Activated CD4-positive, alpha-beta memory T cell treated with anti-CD3 and anti-CD28 coated beads for 36 hours (primary cell): ENCODE measurements at places on chromosomes 16 and 17. TPM values are rescaled to one million over a fixed set of nuclear protein-coding genes. Genes with fewer than 3 reads are reported as not detected.

LDHD gene
- total RNA-seq = 0.75 TPM

CCDC144A gene
- total RNA-seq = 5.4 TPM

GRCh38 chr16:89146211-89147005 is 25.1 kb upstream of the CDH15 start:
- no peak for DNase-seq
- no peaks in the 10 kb centered on the region for H3K27me3 ChIP-seq
- no peaks in the 10 kb centered on the region for H3K4me1 ChIP-seq
- no peak overlapping the region for H3K27ac ChIP-seq

GRCh38 chr17:8468127-8468526 is 32.4 kb downstream of the NDEL1 start:
- no peak overlapping the region for H3K27ac ChIP-seq
- peaks cover 4% of the 10 kb centered on the region for H3K4me1 ChIP-seq
- DNase-seq = no peak
- no peaks in the 10 kb centered on the region for H3K27me3 ChIP-seq
- H3K4me3 ChIP-seq = no peak overlapping the region

DNA sequence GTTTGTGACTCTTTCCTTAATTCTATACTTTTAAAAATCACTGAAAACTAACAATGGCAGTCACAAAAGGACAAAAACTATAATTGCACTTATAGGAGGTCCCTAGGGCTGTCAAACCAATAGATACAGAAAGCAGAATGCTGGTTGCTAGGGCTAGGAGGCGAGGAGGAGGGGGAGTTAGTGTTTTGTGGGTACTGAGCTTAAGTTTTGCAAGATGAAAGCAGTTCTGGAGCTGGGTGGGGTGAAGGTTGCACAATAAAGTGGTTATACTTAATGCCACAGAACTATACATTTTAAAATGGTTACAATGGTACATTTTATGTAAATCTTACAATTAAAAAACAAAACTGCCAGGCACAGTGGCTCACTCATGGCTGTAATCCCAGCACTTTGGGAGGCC is 27.3 kb downstream of the NUBP1 start:
- peaks cover 5% of the 10 kb centered on the region for H3K36me3 ChIP-seq
- H3K4me1 ChIP-seq = peaks cover 6% of the 10 kb centered on the region
- no peak overlapping the region for H3K4me3 ChIP-seq
- H3K27ac ChIP-seq = no peak overlapping the region

DNA sequence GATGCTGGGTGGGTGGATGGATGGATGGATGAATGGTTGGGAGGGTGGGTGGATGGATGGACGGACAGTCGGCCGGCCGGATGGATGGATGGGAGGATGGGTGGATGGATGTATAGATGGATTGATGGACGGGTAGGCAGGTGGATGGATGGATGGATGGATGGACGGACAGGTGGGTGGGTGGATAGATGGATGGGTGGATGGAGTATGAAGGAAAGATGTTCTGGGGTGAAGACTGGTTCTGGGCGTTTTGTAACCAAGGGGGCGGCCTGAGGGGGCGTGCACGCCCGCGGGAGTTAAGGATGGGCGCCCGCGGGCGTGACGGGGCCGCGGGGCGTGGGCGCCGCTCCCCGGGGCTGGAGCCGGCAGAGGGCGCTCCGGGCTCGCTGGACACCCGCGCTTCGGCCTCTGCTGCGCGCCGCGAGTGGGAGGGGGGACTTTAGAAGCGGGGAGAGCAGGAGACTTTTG is at the start of gene NECAB2:
Gene NECAB2 (plus strand): TSS at position 407 of the 468 bp plus-strand sequence. CDS start 405 bp downstream, outside the sequence.
- peaks cover 2% of the 10 kb centered on the region for H3K4me1 ChIP-seq
- no peaks in the 10 kb centered on the region for H3K36me3 ChIP-seq
- peak; percentile 33 for DNase-seq
- peaks cover 11% of the 10 kb centered on the region for H3K27me3 ChIP-seq
- H3K4me3 ChIP-seq = no peak within 1 kb of the TSS
- H3K27ac ChIP-seq = no peak within 1 kb of the TSS

DNA sequence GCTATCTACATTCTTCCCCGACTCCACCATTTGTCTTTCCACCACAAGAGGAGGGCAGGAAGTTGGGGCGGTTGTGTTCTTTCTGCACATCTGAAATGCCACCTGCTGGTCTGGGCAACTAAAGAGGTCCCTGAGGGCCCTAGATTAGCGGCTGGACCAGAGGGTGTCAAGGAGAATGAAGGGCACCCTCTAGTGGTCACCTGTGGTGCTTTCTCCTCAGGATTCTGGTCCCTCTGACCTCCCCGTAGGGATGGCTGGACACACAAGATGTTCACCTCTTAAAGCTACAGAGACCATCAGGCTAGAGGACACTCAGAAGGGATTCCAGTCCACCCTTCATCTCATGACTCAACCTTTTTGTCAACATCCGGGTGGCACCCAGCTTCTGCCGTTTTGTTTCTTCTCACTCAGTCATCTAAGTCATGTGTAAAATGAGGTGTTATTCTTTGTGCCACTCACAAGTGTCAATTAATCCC is 2.9 kb upstream of the SCIMP start:
- H3K27me3 ChIP-seq = no peaks in the 10 kb centered on the region
- peaks cover 18% of the 10 kb centered on the region for H3K4me1 ChIP-seq
- DNase-seq = peak; percentile 66
- H3K4me3 ChIP-seq = no peak overlapping the region
- H3K36me3 ChIP-seq = no peaks in the 10 kb centered on the region
